ENCODE measurements at places on chromosomes 1 and 21.

DNA sequence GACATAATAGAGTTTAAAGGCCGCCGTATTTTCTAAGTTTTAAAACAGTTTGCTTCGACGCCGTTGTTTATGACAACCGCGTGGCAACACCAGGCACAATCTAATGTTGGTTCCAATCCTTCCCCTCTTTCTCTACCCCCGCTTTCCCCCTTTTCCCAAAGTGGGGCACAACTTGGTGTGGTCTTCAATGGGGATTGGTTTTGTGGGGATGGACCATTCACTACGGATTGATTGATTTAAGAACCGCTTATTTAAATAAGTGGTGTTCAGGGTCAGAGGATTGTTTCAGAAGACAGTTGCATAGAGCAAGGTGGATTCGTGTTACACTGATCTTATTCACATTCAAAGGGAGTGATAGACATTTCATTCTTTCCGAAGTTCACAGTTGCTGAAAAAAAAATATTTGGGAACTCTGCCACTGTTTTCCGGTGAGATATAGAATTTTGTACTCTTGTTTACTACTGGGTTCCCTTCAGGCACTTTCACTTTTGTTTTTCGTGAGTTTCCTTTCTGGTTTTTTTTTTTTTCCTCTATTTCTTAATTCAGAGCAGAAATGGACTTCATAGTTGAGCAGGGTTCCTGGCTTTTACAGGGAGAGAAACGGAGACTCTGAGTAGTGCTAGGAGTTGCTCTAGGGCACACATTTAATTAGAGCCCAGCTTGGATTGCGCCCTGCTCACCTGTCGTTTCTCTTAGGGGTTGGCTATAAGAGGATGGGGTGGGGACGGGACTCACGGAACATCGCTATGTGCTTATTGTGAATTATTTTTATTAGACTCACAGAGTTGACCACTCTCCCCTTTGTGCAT is 79.6 kb upstream of the AK4 start:
- H3K36me3 ChIP-seq: peaks cover 30% of the 10 kb centered on the region
- H3K27me3 ChIP-seq: no peaks in the 10 kb centered on the region
- DNase-seq: peak; percentile 21
- peak overlapping the region; percentile 94 for H3K4me3 ChIP-seq
- H3K4me1 ChIP-seq: peaks cover 46% of the 10 kb centered on the region
- H3K27ac ChIP-seq: peak overlapping the region; percentile 100

DNA sequence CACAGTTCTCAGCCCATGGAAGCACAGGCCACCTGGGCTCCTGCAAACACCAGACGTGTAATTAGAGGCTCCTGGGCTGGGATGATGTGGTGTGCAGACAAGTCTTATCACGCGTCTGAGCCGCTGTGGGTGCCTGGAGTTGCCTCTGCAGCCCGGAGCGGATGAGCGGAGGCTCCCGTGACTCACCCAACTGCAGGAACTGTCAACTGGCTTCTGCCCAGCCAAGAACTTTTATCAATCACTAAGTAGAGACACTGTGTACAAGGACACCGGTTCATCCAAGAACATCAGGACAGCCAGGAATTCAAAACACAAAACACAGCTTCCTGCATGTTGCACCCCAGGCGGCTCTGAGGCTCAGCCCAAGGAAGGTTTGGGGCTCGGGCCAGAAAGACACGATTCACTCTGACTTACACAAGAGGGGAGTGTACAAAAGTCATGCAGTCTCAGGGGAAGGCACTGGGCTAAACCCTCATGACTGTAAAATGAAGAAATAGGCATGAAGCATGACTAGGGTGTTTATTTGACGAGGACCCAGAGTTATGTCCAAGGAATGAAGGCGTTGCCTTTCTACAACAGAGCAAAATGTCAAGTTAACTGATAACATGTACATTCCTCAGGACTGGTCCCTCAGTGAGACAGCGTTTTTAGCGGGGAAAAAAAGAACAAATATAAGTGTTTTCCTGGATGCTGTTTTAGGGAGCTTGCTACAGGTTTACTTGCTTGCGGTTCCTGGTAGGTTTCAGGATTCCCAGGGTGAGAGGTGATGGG is 21.1 kb downstream of the ERRFI1 start:
- no peak overlapping the region for H3K4me3 ChIP-seq
- H3K27ac ChIP-seq: no peak overlapping the region
- no peaks in the 10 kb centered on the region for H3K4me1 ChIP-seq
- H3K27me3 ChIP-seq: no peaks in the 10 kb centered on the region
- no peaks in the 10 kb centered on the region for H3K36me3 ChIP-seq

DNA sequence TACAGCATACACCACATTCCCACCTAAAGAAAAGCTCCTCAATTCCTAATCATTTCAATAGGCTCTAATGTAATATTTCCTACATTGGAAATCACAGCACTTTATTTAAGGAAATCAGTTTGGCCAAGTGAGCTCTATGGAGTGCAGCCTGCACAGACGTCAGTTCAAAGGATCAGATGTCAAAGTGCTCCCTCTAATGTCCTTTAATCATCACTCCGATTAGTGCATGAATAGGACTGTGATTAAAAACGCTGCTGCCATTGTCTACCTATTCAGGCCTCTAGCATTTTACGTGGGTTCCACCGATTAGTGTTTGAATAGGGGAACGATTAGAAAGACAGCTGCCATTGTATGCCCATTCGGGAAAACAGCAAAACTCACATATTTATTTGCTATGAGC is 50.2 kb downstream of the DPYD start:
- H3K27me3 ChIP-seq: no peaks in the 10 kb centered on the region
- no peak overlapping the region for H3K27ac ChIP-seq
- no peak overlapping the region for H3K4me3 ChIP-seq
- DNase-seq: no peak

DNA sequence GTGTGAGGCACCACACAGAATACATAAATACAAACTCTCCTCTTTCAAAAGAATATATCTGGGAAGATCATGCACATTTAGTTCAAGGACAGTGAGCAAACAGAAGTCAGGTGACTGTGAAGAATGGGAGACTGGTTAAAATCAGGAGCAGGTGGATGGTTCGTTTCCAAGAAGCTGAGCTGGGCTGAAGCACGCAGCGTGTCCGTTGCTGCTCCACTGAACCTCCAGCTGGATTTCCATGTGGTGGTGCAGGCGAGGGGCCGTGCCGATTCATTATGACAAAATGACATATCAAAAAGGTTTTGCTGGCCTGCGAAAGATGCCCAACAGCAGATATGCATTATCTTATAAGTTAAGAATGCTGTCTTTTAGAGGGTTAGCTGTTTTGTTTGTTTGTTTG is 66.0 kb downstream of the OLIG1 start:
- no peak overlapping the region for H3K27ac ChIP-seq
- H3K36me3 ChIP-seq: no peaks in the 10 kb centered on the region
- H3K27me3 ChIP-seq: peaks cover 40% of the 10 kb centered on the region
- DNase-seq: no peak
- H3K4me3 ChIP-seq: no peak overlapping the region

DNA sequence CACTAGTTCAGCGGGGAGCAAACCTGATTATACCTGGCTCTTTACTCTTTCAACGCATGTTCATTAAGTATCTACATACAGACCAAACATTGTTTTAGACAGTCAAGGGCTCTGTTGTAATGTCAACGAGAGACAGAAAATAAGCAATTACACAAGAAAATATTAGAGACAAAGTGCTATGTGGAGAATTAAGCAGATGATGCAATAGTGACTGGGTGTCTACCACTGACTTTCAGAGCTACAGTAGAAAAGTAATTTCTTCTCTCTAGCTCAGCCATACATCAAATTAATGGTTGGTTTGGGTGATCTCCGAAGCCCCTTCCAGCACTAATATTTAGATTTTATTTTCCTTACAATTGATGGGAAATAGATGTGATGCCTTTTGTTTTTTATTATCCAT is 23.3 kb downstream of the FYB2 start:
- DNase-seq: no peak
- H3K4me3 ChIP-seq: no peak overlapping the region
- no peaks in the 10 kb centered on the region for H3K36me3 ChIP-seq

DNA sequence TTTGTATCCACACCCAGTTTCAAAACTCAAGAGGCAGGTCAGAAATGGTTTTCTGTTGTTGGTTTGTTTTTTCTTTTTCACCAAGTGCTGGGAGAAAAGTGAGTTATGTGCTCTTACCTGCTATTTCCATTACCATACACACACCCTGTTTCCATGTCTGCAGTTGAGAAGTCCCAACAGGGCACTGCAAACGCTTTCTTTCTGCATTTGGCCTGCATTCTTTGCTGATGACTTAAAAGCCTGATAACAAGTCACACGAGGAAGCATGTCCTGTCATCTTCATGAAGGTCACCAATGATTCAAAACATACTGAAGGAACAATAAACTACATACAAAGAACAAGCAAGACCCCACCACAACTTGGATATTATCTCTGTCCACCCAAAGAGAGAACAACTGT is 24.8 kb upstream of the KCNE1 start:
- H3K27me3 ChIP-seq: no peaks in the 10 kb centered on the region
- peaks cover 3% of the 10 kb centered on the region for H3K36me3 ChIP-seq
- no peak overlapping the region for H3K4me3 ChIP-seq

DNA sequence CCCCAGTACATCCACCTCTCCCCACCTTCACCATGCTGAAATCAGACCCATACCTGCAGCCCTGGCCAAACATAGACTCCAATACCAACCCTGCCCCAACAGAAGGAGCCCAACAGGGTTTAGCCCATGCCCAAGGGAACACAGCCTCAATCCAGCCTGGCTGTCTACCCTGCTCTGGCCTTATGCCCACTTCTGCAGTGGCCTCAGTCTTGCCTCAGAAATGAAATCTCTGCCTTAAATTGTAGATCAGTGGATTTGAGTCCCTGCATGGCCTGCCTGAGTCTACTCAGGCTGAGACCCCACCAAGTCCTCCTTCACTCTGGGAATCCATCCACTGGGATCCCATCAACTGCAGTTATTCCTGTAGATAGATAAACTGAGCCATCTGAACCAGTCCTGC is 97.6 kb upstream of the GJB5 start:
- no peaks in the 10 kb centered on the region for H3K36me3 ChIP-seq
- H3K27ac ChIP-seq: no peak overlapping the region
- no peak overlapping the region for H3K4me3 ChIP-seq
- no peak for DNase-seq

GRCh38 chr1:164423136-164423535 is 135.8 kb upstream of the PBX1 start:
- no peaks in the 10 kb centered on the region for H3K27me3 ChIP-seq
- H3K36me3 ChIP-seq: no peaks in the 10 kb centered on the region
- no peak overlapping the region for H3K27ac ChIP-seq
- no peaks in the 10 kb centered on the region for H3K4me1 ChIP-seq
- H3K4me3 ChIP-seq: no peak overlapping the region
- no peak for DNase-seq

DNA sequence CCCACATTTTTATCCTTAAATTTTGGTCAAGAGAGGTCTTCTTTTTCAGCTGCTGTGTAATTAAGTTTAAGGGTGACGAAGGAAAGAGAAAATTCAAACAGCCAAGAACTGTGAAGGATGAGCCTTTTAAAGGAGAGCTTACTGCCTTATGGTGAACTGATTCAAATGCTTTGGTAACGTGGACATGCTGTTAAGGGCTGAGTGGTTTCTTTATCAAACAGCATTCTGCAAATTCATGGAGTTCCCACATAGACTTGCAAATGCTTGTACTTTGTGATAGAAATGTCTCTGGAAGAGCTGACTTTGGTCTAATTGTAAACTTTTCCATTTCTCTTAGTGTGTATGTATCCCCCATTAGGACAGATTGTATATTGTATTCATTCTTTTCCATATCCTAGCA is 93.8 kb downstream of the CHD1L start:
- no peaks in the 10 kb centered on the region for H3K36me3 ChIP-seq

DNA sequence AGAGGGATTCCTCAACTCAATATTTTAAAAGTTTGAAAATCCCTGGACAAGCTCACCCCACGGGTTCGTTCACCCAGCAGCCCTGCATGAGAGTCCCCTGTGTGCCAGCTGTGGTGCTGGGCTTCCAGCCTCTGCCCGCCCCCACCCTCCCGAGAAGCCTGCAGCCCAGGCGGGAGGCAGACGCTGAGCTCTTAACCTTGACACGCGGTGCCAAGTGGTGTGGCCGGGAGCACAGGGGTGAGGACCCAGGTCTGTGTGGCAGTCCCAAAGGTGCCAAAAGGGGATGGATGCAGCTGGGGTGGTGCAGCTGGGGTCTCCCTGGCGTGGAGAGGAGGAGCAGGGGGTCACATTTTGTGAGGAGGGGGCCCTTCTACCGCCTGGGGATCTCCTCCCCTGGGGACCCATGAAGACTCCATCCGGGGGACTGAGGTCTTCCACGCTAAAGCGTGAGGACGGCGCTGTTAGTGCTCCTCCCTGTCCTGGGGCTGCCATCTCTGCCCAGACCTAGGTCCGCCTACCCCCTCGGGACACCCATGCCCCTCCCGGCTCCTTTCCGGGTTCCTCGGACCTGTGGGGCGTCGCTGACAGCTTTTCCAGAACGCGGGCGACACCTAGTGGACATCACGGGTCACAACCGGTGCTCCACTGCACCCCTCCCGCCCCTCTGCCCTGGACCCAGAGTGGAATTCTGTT is 12.9 kb downstream of the PLA2G2F start:
- no peaks in the 10 kb centered on the region for H3K27me3 ChIP-seq
- peak overlapping the region; percentile 88 for H3K4me3 ChIP-seq
- peak overlapping the region; percentile 54 for H3K27ac ChIP-seq
- H3K4me1 ChIP-seq: peaks cover 19% of the 10 kb centered on the region
- no peaks in the 10 kb centered on the region for H3K36me3 ChIP-seq

DNA sequence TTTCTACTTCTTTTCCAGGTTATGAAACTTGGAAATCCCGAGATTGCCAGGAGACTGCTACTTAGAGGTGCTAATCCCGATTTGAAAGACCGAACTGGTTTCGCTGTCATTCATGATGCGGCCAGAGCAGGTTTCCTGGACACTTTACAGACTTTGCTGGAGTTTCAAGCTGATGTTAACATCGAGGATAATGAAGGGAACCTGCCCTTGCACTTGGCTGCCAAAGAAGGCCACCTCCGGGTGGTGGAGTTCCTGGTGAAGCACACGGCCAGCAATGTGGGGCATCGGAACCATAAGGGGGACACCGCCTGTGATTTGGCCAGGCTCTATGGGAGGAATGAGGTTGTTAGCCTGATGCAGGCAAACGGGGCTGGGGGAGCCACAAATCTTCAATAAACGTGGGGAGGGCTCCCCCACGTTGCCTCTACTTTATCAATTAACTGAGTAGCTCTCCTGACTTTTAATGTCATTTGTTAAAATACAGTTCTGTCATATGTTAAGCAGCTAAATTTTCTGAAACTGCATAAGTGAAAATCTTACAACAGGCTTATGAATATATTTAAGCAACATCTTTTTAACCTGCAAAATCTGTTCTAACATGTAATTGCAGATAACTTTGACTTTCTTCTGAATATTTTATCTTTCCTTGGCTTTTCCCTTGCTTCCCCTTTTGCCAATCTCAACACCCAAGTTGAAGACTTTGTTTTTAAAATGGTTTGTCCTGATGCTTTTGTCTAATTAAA is 4.0 kb downstream of the CDKN2C start:
- peaks cover 28% of the 10 kb centered on the region for H3K4me1 ChIP-seq
- no peaks in the 10 kb centered on the region for H3K27me3 ChIP-seq
- H3K4me3 ChIP-seq: no peak overlapping the region
- H3K27ac ChIP-seq: peak overlapping the region; percentile 23
- DNase-seq: no peak

GRCh38 chr1:15836772-15837669 is 10.5 kb upstream of the SPEN start:
- no peaks in the 10 kb centered on the region for H3K27me3 ChIP-seq
- H3K4me1 ChIP-seq: peaks cover 12% of the 10 kb centered on the region
- H3K4me3 ChIP-seq: peak overlapping the region; percentile 95
- peak; percentile 42 for DNase-seq
- H3K27ac ChIP-seq: peak overlapping the region; percentile 96

GRCh38 chr21:36255663-36256062 is 64.3 kb upstream of the MORC3 start:
- peaks cover 13% of the 10 kb centered on the region for H3K4me1 ChIP-seq
- H3K27ac ChIP-seq: peak overlapping the region; percentile 50
- H3K36me3 ChIP-seq: peaks cover 36% of the 10 kb centered on the region
- H3K4me3 ChIP-seq: no peak overlapping the region
- H3K27me3 ChIP-seq: no peaks in the 10 kb centered on the region
- no peak for DNase-seq

All from effector memory CD8-positive, alpha-beta T cell (primary cell).